ENCODE measurements at places on chromosomes 7 and 10.

GRCh38 chr7:120986650-120987049 is 1.9 kb upstream of the CPED1 start:
- no peak for DNase-seq

DNA sequence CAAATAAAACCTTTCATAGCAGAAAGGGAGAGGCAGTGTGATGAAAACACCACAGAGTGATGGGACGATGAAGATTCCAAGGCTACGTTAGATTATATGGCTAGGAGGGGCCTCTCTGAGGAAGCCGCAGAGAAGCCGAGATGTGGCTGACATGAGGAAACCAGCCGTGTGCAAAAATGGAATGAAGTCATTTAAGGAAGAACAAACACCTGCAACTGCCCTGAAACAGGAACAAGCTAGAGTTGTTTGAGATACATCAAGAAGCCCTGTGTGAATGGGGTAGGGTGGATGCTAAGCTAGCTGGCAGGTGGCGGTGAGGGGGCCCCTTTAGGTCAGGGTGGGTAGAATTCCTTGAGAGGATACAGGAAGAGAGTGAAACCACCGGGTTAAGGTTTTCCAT is 129.5 kb downstream of the KLF6 start:
- no peak for DNase-seq

DNA sequence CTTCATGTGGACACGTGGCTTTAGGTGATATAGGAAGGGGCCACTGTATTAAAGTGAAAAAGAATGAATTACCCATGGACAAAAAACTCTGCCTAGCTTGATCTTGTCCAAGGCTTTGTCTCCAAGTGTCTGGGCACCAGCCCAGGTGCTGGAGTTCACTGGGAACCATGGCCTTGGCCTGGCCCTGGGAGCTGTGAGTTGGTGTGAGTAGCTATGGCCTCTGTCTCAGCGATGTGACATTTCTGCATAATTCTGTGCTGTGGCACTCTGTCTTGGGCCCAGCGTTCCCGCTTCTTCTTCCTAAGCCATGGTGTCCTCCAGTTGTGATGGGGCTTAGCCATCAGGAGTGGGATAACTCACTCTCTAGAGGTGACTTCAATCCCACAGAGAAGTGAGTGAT is 119.0 kb upstream of the PPP2R2D start:
- no peak for DNase-seq

DNA sequence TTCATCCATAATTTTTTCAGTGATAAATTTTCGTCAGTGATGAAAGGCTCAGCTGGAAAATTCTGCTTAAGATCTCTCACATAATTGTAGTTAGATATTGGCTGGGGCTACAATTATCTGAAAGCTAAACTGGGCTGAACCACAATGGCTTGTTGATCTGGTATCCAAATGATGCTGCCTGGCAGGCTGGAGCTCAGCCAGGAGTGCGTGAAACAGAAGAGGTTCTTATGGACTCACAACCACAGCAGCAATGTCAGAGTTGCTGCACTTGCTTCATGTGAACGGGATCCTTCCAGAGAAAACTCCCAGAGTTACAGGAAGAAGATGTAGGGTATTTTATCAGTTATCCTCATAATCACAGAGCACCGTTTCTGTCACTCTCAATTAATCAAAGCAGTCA is 533.2 kb upstream of the POM121L12 start:
- DNase-seq: no peak

DNA sequence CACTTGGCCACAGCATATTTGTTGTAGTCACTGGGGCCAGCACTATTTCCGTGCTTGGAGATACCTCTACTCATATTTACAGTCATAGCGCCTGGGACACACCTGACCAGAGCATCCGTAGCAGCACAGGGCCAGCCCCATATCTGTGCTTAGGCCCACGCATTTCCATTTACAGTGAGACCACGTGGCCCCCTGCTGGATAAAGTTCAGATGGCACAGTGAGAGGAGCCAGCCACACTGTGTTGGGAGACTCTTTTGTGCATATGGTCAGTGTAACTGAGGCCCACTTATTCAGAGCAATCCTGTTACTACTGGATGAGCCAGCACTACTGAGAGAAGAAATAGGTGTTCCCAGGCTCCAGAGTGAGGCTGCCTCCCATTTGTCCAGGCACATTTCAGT is 455.3 kb downstream of the REEP3 start:
- DNase-seq: no peak

DNA sequence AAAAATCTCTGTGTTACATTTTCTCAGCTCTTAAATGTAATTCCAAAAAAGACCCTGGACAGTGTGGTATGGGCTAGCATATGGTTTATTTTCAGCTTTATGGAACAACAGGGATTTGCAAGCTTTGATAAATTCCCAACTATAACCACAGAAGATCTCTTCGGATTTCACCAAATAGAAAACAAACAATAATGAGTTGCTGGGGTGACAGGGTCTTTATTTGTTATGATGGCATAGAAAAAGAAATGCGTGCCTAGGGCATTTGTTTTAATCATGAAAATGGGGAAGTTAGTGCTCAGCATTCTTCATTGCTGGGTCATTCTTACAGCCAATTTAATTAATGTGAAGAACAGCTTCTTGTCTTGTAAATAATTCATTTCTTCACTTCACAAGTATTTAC is 139.0 kb downstream of the LRRN3 start:
- DNase-seq: no peak

- no peak for DNase-seq
Measured at GRCh38 chr7:553636-554111, 34.0 kb upstream of the PDGFA start.

- DNase-seq: no peak
Measured at GRCh38 chr7:120916121-120916520, 34.5 kb upstream of the ING3 start.

GRCh38 chr10:114520453-114520852 is 116.2 kb upstream of the AFAP1L2 start:
- no peak for DNase-seq

DNA sequence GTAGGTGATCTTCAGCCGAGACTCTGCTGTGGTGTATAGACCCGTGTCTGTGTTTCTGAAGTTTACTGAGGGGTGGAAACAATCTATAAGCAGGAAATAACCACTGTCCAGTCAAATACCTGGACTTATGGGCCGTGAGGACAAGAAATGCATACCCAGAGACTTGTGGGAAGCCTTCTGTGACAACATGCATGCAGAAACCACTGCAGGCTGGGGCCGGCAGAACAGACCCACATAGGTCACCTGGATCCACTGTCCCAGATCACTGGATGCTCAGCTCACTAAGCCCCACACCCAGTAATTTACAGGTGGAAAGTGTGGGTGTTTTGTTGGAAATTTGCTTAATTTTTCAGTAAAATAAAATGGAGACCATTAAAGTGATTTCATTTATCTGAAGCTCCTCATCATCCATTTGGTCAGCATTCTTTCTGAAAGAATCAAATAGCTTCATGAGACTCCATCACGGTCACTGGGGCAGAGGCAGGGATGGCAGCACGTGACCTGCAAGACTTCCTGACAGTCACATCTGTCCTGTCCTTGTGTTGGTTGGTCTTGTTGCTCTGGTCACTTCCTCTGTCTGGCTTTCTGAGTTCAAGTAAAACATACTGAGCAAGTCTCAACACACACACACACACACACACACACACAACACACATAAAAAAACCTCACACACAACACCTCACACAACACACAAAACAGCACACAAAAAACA is 108.3 kb downstream of the TNS3 start:
- DNase-seq: no peak
